ENCODE measurements at places on chromosomes 11 and 22.
A peak's percentile ranks its signal among the peaks of the same experiment; 100 is the strongest.

DNA sequence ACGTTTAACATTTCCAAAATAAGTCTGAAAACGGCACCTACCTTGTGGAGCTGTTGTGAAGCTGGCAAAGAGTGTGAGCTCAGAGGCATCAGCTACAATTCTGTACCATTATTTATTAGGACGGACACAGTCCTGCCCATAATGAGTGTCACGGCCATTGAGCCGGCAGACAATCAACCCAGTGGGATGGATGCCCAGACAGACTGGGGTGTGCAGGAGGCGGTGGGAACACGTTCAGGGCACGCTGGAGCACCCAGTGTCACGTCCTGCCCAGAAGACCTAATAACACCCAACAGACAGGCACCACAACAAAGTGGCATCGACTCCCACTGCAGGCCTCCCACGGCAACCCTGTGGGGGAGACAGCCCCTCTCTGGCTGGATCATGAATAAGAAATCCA, 34.5 kb downstream of the TPST2 start:
- DNase-seq = no peak

DNA sequence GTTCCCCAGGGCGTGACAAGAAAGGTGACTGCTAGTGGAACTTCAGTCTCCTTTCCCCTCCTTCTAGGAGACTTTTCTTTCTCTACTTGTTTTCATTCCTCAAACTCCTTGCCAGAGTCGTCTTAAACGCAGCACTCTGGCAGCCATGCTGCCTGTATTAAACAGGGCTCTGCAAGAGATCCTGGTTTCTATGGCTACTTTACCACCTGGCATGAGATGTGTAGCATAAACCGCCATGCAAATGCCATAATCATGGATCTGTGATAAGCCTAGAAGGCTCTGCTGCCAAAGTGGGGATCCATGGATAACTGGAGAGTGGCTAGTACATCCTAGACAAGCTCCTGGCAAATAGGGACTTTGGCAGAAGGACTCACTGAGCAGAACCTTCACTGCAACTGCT, 321.1 kb downstream of the CADM1 start:
- no peak for DNase-seq

- DNase-seq = no peak
Observed at GRCh38 chr22:39529487-39529851, 3.1 kb downstream of the RPS19BP1 start.

- peak; percentile 51 for DNase-seq
Observed at GRCh38 chr11:3609416-3610265, 32.2 kb downstream of the ART5 start.

- no peak for DNase-seq
Observed at GRCh38 chr11:114090225-114090910, 30.9 kb downstream of the ZBTB16 start.

DNA sequence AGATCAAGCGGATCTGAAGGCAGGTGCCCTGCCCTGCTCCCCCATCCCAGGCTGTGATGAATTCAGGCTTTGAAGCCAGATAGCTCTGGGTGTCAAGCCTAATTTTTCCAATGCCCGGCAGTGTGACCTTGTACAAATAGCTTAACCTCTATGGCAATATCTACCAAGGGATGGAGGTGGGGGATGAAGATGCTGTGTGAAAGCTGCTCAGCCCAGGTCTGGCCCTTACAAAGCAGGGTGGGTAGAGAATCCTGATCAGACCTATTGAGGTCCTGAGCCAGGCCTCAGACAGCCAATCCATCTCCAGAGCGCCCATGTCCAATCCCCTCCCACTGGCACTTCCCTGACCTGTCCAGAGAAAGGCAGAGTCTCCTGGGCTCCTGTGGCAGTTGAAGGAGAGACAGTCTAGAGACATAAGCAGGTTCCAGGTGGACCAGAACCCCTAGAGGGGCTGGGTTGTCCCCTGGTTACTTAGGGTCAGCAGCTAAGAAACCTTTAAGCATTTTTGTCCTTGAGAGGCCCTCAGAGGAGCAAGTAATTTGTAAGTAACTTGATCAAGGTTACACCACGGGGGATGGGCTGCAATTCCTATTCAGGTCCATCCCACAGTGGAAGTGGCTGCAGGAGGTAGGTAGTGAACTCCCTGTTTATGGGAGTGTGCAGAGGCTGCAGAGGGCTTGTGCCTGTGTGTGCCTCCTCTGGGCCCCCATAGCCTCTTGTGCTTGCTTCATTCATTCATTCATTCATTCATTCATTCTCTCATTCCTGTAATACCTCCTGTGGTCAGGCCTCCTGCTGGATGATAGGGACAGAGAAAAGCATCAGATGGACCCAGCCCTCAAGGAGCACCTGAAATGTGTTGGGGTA, 10.4 kb downstream of the P2RY2 start:
- no peak for DNase-seq

DNA sequence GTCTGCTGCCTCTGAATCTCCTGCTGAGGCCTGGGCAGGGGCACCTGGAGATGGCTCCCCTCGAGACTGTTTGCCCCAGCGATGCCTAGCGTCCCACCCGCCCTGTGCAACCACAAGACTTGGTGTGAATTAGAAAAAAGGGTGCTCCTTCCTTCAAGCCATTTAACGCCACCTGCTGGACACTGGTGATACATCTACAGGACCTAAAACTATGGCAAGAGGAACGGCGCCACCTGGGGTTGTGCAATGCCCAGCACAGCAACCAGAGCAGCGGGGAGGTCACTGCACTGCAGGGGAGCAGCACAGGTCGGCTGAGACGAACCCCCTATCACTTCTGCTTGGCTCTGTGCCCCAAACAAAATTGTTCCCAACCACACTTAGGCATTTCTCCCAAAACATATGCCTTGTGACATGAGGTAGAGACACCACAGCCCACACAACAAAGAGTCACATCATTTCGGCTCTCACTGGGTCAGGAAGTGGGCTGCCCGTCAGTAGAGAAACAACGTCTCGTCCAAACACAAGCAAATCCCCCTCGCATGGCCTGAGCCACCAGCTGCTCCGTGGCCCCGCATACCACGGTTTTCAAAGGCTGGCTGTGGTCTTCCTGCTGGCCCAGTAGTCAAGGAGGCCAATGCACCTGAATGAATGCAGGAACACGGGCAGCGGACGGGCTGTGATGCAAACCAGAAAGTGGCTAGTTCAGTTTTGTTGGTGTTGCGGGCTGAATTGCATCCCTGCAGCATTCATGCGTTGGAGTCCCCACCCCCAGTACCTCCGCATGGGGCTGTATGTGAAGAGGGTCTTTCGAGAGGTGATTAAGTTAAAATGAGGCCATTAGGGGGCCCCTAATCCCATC, 171.9 kb downstream of the SHANK2 start:
- peak; percentile 98 for DNase-seq

Data from NCI-H1417 (cell line).